ENCODE measurements at places on chromosomes 2 and 18.

- peak overlapping the region; percentile 80 for H3K27ac ChIP-seq
- peaks cover 14% of the 10 kb centered on the region for H3K4me1 ChIP-seq
- peaks cover under 1% of the 10 kb centered on the region for H3K36me3 ChIP-seq
- no peak for DNase-seq
These were observed 22.9 kb upstream of the TMEM87B start for GRCh38 chr2:112032224-112032586.

- H3K27me3 ChIP-seq = no peaks in the 10 kb centered on the region
- no peaks in the 10 kb centered on the region for H3K36me3 ChIP-seq
- H3K27ac ChIP-seq = no peak overlapping the region
These were observed 1528.5 kb upstream of the NXPH2 start for GRCh38 chr2:140308706-140309105.

- H3K4me1 ChIP-seq = peaks cover 4% of the 10 kb centered on the region
- no peak overlapping the region for H3K27ac ChIP-seq
- H3K4me3 ChIP-seq = no peak overlapping the region
- H3K36me3 ChIP-seq = no peaks in the 10 kb centered on the region
- DNase-seq = no peak
These were observed 259.1 kb downstream of the LNPK start for GRCh38 chr2:175743011-175743410.

- H3K27me3 ChIP-seq = no peaks in the 10 kb centered on the region
- DNase-seq = no peak
- H3K36me3 ChIP-seq = no peaks in the 10 kb centered on the region
- H3K27ac ChIP-seq = no peak overlapping the region
These were observed 91.8 kb upstream of the NEDD4L start for GRCh38 chr18:57951999-57952774.

DNA sequence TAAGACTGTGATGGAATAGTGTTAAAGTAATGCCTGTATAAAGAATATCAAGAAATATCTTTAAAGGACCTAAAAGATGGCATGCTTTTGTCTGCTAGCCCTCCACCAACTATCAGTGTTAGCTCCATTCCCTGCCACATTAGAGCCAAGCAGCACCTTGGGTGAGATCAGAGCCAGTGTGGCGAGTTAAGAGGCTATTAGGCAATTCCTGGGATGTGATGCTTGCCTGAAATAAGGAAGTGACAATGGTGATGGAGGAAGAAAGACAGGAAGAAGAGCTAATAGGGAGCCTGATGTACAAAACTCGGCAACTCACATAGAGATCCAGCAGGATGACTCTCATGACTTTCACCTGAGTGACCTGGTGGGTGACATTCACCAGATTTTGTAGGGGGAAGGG is 143.5 kb downstream of the ZEB2 start:
- no peak for DNase-seq
- no peaks in the 10 kb centered on the region for H3K36me3 ChIP-seq
- H3K27ac ChIP-seq = no peak overlapping the region
- H3K27me3 ChIP-seq = peaks cover 10% of the 10 kb centered on the region
- H3K4me1 ChIP-seq = peaks cover 42% of the 10 kb centered on the region
- H3K4me3 ChIP-seq = no peak overlapping the region

DNA sequence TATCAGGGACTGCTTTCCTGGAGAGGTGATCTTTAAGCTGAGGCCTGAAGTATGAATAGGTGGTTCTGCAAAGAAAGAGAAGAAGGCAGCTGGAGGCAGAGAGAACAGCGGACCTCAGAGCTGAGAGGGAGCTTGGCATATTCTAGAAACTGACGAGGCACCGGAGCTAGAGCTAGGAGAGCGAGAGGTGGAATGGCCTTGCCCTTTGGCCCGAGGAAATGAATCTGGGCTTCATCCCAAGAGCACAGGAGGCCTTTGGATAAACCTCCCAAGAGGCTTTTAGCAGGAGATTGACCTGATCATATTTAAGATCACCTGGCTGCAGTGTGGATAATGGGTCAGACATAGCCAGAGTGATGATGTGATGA is 7.9 kb downstream of the DYSF start:
- H3K27ac ChIP-seq = peak overlapping the region; percentile 92
- H3K36me3 ChIP-seq = peaks cover 24% of the 10 kb centered on the region
- H3K4me1 ChIP-seq = peaks cover 50% of the 10 kb centered on the region
- H3K27me3 ChIP-seq = peaks cover 23% of the 10 kb centered on the region

- H3K27me3 ChIP-seq = peaks cover 44% of the 10 kb centered on the region
- H3K4me1 ChIP-seq = peaks cover 7% of the 10 kb centered on the region
- H3K36me3 ChIP-seq = no peaks in the 10 kb centered on the region
These were observed 3.2 kb upstream of the FEV start for GRCh38 chr2:218988164-218988563.

Measured in endothelial cell (in vitro differentiated cells).